ENCODE measurements at places on chromosomes 6 and 20.

DNA sequence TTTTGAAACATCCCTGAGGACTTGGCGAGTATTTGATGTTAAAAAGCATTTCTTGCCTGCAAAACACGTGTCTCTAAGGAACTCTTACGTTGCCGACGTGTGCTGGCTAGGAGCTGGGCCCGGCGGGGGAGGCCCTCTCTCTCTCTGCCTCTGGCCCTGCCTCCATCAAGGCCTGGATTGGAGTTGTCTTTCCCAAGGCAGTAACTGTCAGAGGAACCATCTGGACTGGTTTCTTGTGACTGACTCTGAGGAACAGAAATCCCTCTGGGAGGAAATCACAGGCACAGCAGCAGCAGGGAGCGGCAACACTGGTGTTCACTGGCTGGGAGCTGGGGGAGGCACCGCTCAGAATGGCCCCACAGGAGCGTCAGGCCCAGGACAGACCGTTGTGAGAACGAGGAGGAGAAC lies 244.2 kb downstream of the NRN1 start:
- DNase-seq = no peak

- no peak for DNase-seq
Measured at GRCh38 chr6:133590196-133590595, 298.7 kb upstream of the TCF21 start.

DNA sequence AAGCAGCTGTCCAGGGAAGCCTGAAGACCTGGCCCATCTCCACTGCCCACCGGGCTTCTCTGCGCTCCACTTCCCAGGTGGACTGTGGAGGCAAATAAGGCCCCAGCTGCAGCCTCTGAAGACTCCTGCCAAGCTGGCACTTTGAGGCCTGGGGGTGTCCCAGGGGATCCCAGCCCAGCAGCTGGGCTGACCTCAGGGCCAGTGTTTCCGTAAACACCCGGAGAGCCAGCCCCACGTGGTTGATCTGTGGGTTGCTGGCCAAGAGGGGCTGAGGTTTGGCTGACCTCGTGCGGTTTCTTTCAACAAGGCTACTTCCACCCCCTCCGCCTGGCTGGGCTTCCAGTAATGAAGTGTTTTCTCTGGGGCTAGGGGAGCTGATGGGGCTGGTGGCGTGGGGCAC lies 12.4 kb upstream of the CCN5 start:
- no peak for DNase-seq

- DNase-seq = no peak
Measured at GRCh38 chr6:163857421-163857820, 442.9 kb downstream of the QKI start.

DNA sequence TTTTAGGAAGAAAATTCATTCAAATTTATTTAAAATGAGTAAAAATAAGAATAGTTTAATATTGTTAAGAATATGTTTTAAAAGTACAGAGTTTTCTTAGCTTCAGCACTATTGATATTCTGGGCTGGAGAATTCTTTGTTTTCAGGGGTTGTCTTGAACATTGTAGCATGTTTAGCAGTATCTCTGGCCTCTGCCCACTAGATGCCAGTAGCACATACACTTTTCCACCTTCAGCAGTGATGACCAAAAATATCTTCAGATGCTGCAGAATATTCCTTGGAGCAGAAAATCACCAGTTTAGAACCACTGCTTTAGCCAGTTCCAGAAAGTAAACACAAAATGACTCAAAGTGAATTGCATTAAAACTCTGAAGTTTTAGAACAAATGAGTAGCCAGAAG lies 19.4 kb upstream of the SDHAF4 start:
- no peak for DNase-seq

DNA sequence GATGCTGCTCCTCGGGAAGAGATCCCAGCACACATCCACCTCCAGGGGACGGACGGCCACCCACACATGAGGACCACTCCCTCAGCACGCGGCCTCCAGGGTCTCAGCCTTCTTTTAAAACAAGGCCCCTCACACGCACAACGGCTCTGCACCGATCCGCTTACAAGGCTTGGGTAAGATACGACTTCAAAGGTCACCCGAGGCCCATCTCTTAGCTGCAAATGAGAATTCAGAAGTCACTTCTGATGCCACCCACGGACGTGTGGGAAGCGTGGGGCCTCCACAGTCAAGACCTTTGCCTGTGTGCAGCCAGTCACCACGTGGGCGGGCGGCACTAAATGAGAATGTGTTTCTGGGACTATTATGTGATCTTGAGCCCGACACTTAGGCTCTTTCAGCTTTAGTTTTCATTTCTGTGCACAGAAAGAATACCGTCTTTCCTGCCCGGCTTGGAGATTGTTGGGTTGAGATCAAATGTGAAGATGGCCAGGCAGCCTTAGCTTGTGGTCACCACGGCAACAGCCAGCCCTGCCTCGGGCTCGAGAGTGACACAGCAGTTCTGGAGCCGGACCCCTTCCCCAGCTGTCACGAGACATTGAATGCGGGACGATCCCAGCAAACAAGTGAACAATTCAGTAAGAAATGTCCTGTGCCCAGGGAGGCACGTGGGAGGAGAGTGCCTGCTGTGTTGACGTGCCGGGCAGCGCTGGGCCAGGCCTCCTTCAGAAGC lies 91.6 kb downstream of the RAMACL start:
- DNase-seq = no peak

- DNase-seq = no peak
Measured at GRCh38 chr20:24477831-24478547, 8.6 kb downstream of the SYNDIG1 start.

DNA sequence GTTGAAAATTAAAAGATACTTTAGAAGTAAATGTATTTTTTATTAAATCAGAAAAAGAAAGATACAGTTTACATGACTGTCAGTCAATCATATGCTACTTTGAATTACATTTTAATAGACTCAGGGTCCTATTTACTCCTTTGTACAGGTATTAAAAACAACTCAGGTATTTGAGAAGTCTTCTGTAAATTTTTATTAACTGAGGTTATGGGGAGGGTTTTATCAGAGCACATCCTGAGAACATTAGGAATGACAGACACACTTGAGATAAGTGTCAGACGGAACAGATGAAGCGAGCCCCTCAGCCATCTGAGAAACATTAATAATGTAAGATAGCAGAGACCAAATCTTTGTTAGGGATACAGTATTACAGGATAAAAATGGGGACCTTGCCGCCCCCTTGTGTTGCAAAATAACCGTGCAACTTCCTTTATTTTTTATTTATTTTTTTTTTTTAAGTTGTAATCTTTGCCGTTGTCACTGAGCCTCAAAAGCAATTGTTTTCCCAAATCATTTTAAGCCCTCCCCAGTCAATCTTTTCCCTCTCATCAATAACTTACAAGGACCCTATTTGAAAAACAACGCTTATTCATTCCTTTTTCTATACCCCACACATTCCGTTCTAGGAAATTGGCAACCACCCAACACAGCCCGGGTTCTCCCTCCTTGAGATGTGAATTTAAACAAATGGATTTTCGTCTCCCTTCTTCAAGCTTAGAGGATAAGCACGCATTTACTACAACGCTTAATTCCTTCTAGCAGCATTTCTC lies 126.7 kb downstream of the BCAS1 start:
- no peak for DNase-seq

DNA sequence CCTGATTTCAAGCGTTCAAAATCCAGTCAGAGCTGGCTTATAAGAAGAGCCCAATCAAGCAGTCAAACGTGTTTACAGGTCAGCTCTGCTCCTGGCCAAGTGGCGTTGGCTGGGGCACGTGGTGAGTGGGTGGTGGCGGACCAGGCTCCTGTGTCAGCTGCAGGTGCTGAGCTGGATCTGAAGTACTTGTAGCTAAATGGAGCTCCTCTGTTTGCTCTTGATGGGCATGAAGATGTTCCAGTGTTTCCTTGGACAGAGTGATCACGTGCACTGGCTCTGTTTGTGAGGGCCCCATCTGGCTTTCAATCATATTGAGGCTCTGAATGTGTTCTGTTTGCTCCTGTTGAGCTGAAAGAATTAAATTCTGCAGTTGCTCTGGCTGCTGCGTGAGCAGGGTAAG lies 10.2 kb upstream of the MICAL1 start:
- no peak for DNase-seq

- no peak for DNase-seq
Measured at GRCh38 chr6:42335896-42336295, 115.8 kb downstream of the TRERF1 start.

DNA sequence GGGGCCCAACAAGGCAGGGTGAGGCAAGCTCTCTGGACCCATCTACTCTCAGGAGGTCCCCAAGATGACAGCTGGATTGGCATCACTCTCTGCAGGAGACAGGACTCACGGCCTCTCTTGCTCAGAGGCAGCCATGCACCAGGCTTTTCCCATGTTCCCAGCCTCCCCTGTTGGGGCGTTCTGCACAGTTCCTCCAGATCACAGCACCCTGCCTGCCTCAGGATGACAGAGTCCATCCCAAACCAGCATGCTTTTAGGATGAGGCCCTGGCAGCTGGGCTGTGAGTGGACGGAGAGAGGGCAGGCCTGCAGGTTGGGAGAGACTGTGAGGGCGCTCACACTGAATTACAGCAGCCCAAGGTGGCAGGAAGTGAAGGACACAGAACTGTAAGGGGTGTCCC lies 143.2 kb upstream of the MLN start:
- no peak for DNase-seq

Measured in stimulated activated CD8-positive, alpha-beta memory T cell treated with anti-CD3 and anti-CD28 coated beads, Interleukin-2, amount 100 ng/mL, for 1 hour (primary cell).